ENCODE measurements at places on chromosomes 3 and 15.

GRCh38 chr3:12427551-12427950, 56.7 kb upstream of the TSEN2 start:
- DNase-seq, result peak; percentile 63

GRCh38 chr15:68479406-68479805, 47.4 kb upstream of the ITGA11 start:
- DNase-seq, result no peak

GRCh38 chr15:48866141-48866563, 11.8 kb upstream of the EID1 start:
- no peak for DNase-seq

GRCh38 chr15:86743283-86743903, 663.7 kb downstream of the AGBL1 start:
- no peak for DNase-seq

Measured in CD14-positive monocyte (primary cell).